ENCODE measurements at places on chromosomes 3 and 15.

GRCh38 chr3:50340448-50341329 is at the start of gene RASSF1:
RASSF1 (minus strand) TSS chr3:50340836; CDS start chr3:50340805, 31 bp downstream.
- DNase-seq: no peak

DNA sequence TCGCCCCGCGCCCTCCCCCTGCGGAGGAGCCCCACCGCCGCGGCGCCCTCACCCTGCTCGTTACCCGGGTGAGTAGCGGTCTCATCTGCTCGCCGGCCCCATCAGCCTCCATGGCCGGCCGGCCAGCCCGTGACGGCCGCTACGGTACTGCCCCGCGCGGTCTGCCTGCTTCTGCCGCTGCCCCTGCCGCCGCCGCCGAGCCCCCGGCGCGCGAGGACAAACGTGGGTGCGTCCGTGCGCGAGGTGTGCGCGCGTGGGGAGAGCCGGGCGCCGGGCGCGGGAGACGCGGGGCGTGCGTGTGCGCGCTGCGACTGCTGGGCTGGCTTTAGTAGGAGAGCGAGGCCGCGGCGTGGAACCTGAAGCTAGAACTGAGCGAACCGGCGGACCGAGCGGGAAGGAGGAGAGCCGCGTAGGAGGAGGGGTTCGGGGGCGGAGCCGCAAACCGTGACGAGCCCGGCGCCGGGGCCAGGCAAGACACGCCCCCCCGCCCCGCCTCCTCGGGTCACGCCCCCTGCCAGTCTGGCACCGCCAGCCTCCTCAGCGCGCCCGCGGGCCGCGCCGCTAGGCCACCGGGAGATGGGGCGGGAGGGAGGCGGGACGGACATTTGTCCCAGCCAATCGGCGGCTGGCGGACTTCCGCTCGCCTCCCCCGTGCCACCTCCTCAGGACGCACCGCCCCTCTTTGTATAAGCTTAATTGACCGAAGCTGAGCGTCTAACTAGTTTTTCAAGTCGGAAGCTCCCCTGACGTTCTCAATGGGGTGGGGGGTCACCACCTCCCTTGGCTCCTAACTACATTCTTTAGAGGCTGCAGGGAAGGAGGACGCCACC is at the start of gene SLC4A7:
SLC4A7 (minus strand) TSS at position 370 of the 830 bp plus-strand sequence; CDS start at position 112, 258 bp downstream.
- DNase-seq: peak; percentile 96

GRCh38 chr3:170614214-170614966 is 28.5 kb upstream of the SLC7A14 start:
- DNase-seq: peak; percentile 85

DNA sequence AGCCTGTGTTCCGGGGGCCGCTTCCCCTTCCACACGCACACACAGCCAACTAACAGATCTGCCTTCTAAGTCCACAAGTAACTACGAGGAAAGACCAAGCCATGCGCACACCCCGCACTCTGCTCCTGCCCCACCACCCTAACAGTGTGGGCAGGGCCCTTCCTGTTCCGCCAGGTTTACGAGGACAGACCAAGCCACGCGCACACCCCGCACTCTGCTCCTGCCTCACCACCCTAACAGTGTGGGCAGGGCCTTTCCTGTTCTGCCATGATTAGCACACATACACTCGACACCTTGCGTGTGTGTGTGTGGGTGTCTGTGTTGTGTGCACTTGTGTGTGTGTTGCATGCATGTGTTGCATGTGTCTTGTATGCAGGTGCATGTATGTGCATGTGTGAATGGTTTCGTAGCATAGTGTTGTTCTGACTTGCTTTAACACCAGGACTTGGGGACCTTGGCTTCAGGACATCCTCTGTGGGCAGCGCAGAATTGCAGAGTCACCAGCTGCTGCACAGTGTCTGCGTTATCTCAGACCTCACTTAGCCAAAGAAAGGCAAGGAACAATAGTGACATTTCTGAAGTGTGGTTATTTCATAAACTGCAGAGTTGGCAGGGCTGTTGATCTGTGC is 114.4 kb downstream of the CHSY1 start:
- no peak for DNase-seq

DNA sequence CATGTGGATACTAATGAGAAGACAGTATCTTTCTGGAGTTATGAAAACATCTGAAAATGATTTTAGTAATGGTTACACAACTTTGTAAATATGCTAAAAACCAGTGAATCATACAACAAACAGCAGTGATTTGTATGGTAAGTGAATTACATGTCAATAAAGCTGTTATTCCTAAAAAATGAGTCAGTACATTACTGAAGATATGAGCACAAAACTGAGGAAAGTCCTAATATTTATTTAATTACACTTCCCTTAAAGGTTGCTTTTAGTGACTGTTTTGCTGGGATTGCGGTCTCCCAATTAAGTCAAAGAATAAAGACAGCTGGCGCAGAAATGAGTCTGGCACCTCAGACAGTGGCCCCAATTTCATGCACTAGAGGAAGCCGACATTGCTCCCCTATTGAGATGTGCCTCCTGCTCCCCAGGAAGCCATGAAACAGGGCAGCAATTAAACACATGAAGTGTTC is 50.9 kb upstream of the FSIP1 start:
- DNase-seq: no peak

GRCh38 chr15:85137489-85138168 is 156.0 kb downstream of the PDE8A start:
- no peak for DNase-seq

DNA sequence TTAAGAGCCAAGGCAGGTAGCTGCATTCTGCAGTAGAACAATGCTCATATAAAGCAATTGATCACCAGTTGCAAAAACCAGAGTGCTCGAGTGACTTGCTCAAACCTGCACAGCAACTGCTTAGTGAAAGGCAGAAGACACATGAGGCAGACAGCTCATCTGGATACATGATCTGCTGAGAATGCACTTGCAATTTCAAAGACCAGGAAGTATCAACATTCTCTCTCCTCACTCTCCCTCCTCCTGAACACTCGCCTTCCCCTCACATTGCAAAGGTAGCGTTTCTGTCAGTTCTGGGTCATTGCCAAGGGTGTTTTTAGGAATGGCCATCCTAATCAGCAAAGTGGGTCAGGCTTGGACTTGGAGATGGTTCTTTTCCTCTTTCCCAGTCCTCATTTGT is 61.0 kb downstream of the BFSP2 start:
- peak; percentile 29 for DNase-seq

GRCh38 chr3:170307671-170308405 is 49.7 kb upstream of the SKIL start:
- DNase-seq: peak; percentile 10

DNA sequence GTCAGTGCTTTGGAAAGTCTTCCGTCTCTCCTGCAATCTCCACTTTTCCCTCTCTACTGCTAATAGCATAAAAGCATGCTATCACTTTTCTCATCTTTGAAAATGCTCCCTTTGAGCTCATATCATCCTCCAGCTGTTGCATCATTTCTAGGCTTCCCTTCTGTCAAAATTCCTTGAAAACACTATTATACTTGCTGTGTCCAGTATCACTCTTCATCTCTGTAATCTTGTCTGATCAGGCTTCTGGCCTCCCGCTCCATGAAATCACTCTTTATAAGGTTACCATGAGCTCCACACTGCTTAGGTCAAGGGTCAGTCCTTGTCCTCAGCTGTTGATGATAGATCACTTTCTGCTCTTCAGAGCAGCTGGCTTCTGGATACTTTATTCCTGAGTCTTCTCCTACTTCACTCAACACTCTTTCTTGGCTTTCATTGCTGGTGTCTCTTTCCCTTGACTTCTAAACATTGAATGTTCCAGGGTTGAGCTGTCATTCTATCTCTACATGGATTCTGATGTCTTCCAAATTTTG is 50.9 kb upstream of the SPTSSB start:
- no peak for DNase-seq
